Tibial nerve (tissue), 4 donors: ENCODE measurements at places on chromosomes 3 and 15. TPM values are rescaled to one million over a fixed set of nuclear protein-coding genes. Genes with fewer than 3 reads are reported as not detected.

GRCh38 chr3:146705225-146705624, 100.1 kb upstream of the PLSCR5 start:
- H3K27me3 ChIP-seq = no peaks in the 10 kb centered on the region
- no peak overlapping the region for H3K27ac ChIP-seq
- DNase-seq = no peak

Gene ZIC4
- not detected for total RNA-seq

DNA sequence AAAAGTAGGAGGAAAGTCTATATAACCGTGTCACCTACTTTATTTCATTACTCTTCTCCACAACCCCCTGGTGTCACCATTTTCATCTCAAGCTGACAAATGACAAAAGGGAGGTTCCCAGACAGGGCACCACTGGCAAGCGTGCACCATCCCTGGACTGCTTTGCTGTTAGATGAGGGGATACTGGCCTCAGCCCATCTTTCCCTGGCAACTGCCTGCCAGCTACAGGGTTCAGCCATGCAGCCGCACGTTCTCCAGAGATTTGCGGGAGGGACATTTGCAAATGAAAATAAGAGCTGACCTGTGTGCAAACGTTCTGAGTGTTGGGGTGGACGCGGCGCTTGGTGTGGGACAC, 660 bp downstream of the UROC1 start:
- H3K4me1 ChIP-seq = no peaks in the 10 kb centered on the region
- H3K27ac ChIP-seq = no peak overlapping the region
- H3K27me3 ChIP-seq = no peaks in the 10 kb centered on the region
- H3K4me3 ChIP-seq = no peak overlapping the region
- H3K36me3 ChIP-seq = no peaks in the 10 kb centered on the region

Gene PTH1R
- total RNA-seq = 8.1 TPM

Gene MCF2L2
- 2.0 TPM for total RNA-seq

DNA sequence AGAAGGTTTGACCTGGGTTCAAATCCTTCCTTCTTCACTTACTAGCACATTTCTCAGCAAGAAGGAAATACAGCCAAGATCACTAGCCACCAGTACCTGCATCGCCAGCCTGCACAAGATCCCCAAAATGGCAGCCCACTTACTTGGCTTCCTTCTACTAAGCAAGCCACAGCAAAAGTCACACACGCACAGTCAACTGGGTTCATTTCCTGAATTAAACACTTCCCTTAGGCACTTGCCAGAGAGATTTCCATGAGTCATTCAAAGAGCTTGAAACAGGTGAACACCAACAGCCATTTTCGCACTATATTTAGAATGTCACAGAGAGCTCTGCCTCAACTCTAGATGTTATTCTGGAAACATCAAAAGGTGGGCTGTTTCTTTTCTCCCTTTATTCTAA, 42.6 kb downstream of the MGLL start:
- peak overlapping the region; percentile 29 for H3K27ac ChIP-seq
- H3K27me3 ChIP-seq = no peaks in the 10 kb centered on the region
- H3K4me3 ChIP-seq = no peak overlapping the region

Gene GHSR
- total RNA-seq = not detected

Gene REC114
- not detected for total RNA-seq

Gene KBTBD13
- total RNA-seq = not detected
